ENCODE measurements at places on chromosomes 5 and 9. TPM values are rescaled to one million over a fixed set of nuclear protein-coding genes. Genes with fewer than 3 reads are reported as not detected.

ACTBL2 gene
- not detected for total RNA-seq

SLC26A2 gene
- 14.7 TPM for total RNA-seq

FBXW11 gene
- total RNA-seq: 52.8 TPM

DNA sequence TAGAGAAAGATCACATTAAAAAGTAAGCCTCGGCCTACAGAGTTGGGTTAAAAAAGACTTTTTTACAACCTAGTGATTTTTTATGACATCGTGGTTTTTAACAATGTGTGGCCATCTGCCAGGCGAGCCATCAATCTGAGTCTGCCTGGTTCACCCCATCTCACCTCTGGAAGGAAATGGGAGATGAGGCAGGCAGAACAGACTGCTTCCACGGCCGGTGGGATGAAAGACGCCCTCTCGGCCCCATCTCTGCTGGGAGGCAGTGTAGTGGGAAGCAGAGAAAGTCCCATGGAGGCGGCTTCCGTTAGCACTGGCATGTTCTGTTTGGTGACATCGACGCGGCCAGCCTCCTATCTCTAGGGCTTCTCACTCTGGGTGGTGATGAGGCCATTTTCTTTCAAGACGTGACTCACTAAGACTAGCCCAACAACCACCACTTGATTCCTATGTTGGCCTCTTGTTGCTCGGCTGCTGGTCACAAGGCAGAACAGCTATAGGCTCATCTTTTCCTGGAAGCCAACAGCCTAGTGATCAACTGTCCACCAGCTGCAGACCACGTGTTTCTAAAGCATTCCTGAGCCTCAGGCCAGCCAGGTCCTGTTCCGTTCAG, 132.4 kb upstream of the OTULINL start:
- DNase-seq: no peak

DNA sequence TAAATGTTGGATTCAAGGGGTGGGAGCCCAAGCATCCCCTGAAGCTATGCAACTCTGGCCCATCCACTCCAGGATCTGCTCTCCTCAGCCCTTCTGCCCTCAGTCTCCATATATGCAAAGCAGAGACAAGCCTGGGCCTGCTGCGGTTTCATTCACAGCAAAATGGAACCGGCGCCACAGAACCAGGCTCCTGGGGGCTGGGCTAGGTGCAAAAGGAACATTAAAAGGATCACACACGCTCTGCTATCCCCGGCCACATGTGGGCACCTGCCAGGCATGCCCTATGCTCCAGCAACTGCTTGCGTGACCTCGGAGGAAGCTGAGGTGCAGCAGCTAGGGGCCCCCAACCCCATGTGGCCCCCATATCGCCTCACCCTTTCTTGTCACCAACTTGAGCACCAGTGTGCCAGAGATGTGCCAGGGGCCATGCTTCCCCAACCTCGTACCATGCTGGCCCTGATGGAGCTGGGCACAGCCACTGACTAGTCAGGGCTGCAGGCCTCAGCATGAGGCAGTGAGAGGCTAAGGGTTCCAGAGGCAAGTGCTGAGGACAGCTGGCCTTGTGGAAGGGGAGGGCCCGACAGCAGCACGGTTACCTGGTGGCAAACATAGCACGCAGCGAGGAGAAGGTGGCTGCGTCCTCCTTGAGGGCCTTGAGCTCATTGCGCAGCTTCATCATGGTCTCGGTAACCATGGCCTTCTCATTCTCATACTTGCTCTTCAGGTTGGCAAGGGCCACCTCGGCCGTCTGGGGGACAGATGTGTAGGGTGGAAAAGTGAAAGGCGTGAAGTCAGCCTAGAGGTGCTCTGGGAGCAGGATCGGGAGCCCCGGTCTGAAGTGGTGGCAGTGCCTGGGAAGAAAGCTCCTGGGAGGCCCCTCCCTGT, 47.2 kb downstream of the BICD2 start:
- peak; percentile 41 for DNase-seq

DNA sequence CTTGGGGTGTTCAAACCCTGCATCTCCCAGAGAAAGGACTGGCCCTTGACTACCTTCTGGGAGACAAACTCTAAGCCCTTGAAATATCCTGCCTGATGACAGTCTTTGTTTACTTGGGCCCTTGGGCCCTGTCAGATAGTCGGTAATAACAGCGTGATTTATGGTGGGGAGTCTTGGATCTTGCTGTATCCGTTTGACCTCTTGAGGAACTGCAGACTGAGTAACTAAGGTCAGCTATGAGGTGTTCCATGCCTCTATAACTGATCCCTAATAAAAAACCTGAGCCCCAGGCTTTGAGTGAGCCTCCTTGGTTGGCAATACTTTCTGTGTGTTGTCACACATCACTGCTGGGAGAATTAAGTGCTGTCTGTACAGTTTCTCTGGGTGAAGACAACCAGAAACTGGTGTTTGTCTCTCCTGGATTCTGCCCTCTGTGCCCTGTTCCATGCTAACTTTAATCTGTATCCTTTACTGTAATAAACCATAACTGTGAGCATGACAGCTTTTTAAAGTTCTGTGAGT, 56.2 kb upstream of the ANKRD33B start:
- DNase-seq: no peak

DNA sequence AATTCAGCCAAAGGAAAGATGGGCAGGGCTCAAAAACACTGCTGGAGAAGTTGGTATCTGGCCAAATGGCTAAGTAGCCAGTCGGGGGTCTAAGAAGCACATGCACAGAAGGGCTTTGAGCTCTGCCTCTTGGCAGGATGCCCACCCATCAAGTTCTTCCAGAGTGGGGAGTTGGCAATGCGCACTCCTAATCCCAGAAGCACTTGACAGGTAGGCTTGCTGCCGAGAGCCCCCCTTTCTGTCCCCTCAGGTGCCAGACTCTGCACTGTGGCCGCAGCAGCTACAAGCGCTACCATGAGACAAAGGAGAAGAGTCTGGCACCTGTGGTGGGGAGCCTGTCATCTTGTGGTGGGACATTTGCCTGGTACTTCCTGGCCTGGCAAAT, 252.9 kb upstream of the SLC24A2 start:
- no peak for DNase-seq

DNA sequence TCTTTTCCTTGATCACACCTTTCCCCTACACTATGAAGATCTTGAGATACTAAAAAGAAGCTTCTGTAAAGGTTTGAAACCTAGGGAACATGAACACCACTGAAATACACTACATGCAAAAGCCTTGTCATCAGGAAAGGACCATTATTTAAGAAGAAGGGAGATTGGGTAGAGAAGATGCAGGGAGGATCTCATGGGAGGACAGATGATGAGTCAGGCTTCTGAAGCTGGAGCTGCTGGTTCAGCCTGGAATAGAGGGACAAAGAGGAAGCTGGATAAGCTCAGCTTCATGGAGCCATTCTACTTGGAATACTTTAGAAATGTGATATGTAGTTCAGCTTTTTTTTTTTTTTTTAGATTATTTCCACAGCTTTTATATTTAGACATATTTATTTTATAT, 169.8 kb downstream of the MAN2A1 start:
- no peak for DNase-seq

- no peak for DNase-seq
Measured at GRCh38 chr9:91802391-91802790, 147.6 kb downstream of the ROR2 start.

GRCh38 chr9:137467161-137467581, 8.0 kb upstream of the NSMF start:
- no peak for DNase-seq

All from lower lobe of right lung (tissue), 2 donors.